Mesenchymal stem cell (in vitro differentiated cells and primary cell): ENCODE measurements at places on chromosomes 3 and 15.
A peak's percentile ranks its signal among the peaks of the same experiment; 100 is the strongest.

- DNase-seq, result no peak
These were observed 82.9 kb downstream of the EOMES start for GRCh38 chr3:27639271-27639670.

DNA sequence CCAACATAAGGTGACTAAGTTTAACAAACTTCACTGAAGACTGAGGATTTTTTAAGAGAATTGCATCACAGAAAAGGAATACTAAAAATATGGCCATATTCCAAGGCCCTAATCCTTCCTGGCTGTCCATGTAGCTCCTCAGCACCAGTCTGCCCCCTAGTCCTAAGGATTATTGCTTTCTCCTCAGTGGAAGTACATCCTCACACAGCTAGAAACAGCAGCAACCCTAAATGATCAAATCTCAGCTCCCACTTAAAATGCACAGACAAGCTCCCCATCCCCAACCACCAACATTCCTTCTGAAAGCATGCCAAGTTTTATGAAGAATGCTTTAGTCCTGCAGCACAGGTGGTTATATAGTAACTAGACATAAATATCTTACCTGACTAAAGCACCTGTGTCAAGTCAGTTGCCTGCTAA, 14.7 kb downstream of the ST3GAL6 start:
- peak; percentile 39 for DNase-seq

- no peak for DNase-seq
These were observed 17.5 kb downstream of the MAP6D1 start for GRCh38 chr3:183807881-183808280.

GRCh38 chr3:129481766-129482332, 41.8 kb downstream of the IFT122 start:
- DNase-seq, result no peak

GRCh38 chr3:57992452-57993213, 15.6 kb upstream of the FLNB start:
- DNase-seq, result no peak

DNA sequence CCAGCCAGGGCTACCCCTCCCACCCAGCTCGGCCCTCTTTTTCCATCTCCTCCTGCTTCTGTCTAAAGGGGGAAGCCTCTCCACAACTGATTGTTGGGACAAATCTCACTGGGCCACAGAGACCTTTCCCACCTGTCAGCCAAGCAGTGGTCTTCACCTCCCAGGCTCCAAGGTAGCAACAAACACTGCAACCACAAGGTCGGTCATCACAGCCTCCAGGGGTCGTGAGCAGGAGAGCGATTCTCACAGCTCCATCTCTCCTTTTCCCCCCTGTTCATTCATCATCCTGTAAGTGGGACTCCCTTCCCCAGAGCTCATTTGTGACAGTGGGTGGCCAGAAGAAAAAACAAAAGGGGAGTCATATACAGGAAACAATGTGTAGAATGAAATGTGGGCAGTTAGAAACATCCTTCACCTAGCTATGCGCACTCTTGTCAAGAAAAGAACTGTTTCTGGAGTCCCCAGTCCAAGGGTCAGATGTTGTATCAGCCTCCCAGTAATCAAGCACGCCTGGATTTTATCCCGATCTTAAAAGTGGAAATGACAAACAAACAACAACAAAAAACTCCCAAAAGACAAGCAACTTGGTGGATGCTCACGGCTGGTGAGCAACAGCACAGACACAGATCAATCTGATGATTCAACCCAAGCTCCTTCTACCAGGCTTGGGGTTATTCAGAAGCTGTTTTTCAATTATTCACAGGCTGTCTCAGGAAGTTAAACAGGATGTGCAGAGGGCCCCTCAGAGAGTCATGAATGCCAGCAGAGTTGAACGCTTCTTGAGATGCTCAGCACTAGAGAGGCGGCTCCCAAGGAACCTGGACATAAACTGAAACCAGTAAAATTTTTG, 22.4 kb downstream of the LYZL4 start:
- peak; percentile 18 for DNase-seq

- peak; percentile 81 for DNase-seq
These were observed 1.1 kb downstream of the EHD4 start for GRCh38 chr15:41971089-41971894.

DNA sequence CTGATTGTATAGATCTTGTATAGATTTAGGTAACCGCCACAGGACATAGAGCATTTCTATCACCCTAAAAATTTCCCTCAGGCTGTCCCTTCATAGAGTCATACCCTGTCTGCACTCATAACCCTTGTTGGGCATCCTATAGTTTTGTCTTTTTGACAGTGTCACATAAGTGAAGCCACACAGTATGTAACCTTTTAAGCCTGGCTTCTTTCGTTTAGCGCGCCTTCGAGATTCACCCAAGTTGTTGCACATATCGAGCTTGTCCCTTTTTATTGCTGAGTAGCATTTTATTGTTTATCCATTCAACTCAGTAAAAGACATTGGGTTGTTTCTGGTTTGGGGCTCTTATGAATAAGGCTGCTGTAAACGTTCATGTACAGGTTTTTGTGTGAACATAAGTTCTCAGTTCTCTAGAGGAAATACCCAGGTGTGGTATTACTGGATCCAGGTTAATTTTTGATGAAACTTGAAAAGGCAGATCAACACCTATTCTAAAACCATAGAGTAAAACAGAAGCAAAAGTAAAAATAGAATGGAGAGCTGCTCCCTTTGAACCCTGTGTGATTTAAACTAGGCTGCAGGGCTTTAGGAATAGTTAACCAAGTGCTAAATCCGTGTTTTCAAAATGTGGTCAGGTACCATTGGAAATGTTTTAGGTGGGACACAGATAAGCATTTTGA, 49.5 kb downstream of the CD86 start:
- no peak for DNase-seq

GRCh38 chr15:41331281-41331680, 1.1 kb downstream of the OIP5 start:
- no peak for DNase-seq

- DNase-seq, result peak; percentile 65
These were observed 140.6 kb upstream of the SLITRK3 start for GRCh38 chr3:165336786-165337185.

- no peak for DNase-seq
These were observed 21.1 kb downstream of the NRROS start for GRCh38 chr3:196660381-196661166.

DNA sequence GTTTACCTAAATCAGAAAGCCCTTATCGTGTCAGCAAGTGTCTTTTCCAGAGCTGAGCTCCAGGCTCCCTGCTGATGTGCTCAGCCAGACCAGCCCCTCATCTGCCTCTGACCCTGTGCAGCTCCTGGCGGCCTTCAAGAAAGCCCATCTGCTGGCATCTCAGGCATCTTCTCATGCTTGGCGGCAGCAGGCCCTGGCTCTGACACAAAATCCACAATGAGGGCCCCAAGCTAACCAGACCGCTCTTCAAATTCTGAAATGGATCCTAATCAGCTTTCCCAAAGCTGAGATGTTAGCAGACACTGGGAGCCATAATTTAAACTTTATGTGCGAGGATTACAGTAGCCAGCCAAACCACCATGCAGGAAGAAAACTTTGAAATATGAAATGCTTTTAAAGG, 50.8 kb upstream of the CTDSPL start:
- DNase-seq, result no peak

DNA sequence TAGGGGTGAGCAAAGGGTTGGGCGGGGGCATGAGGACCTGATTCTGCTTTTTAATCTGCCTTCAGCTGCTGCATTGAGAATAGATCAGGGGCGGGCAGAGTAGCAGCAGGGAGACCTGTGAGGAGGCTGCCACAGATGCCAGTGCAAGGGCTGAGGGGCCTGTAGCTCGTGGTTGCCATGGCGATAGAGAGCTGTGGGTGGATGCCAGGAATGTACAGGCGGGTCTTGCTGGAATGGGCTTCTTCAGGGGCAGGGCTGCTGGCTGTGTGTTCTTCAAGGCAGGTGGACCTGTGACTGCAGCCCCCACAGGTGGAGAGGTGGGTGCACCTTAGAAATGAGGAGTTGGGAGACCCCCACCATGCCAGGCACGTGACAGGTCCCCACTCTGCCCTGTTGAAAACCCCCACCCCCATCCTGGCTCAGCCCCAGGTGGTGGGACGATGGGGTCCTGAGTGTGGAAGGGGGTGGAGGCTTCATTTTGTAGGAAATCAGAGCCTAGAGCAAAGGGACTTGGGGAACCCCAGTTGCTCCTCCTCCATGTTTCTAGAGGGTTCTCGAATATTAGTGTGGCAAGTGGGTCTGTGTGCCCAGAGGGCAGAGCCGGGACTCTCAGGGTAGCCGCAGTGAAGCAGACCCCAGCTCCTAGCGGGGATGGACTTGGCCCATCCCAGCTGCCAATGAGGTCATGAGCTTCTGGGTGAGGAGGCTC, 38.3 kb downstream of the SLC6A6 start:
- no peak for DNase-seq

DNA sequence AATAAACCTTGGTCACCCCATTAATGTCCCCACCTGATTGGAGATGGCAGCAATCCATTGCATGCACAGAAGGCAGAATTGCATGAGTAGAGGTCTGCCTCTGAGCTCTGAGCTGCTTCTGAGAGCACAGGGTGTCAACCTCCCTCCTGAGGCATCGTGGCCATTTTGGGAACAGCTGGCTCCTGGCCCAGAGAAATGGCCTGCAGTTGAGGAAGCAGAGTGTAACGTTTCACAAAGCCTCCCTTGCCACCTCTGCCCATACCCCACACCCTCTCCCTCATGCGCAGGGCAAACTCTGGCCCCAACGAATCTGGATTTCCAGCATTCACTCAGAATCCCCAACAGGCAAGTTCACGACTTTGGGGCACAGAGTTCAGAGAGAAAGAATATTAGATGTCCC, 198.9 kb downstream of the ADAMTS9 start:
- no peak for DNase-seq

GRCh38 chr3:53069422-53070068, 23.7 kb upstream of the SFMBT1 start:
- peak; percentile 31 for DNase-seq

GRCh38 chr3:155309581-155309980, 16.1 kb upstream of the STRIT1 start:
- DNase-seq, result no peak

GRCh38 chr3:50003824-50004223, 63.9 kb downstream of the RBM6 start:
- no peak for DNase-seq

DNA sequence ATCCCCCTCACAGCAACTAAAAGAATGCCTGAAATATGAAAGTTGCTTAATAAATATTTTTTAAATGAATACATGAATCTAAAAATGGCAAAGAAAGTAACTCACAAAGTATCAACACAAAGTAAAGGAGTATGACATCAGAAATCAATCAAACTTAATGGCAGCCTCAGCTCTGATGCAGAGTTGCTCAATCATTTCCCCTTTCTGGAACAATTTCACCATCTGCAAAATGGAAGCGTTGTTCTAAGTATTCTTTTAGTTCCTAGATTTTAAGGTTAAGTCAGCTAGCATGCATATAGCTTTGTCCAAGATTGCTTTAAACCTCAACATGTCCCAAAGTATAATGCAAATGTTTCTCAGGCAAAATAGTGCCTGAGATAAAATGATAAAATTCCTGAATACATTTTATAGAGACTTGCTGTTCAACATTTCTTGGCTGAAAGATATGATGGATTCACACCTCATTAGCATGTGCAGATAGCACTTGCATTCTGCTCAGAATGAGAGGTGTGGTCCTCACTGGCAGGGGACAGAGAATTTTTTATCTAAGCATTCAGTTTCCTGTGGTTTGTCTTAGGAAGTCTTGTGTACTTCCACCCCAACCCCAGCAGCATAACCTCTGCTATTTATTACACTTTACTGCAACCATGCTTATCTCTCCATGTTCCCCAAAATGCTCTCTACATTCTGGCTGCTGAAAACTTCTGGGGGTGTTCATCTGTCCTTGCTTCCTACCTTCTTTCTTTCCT, 429.3 kb downstream of the GRM7 start:
- no peak for DNase-seq

- DNase-seq, result no peak
These were observed 707.8 kb downstream of the TUSC7 start for GRCh38 chr3:117417411-117417810.

GRCh38 chr3:144809380-144809779, 837.8 kb downstream of the DIPK2A start:
- no peak for DNase-seq

DNA sequence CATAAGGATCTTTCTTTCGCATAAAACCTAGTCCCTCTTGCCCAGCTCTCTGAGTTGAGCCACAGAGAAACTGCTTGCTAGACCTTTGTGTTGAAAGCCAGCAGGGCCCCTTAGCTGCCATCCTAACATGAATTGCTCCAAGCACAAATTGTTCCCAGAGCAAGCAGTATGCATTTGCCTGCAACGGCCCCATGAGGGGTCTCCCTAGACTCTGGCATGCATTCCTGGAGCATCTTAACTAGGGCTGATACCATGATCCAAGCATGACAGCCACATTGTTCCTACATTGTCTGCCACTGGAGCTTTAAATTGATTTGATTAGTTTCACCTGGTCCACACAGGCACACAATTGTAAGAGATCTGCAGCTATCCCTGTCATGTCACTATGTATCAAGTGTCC, 428.1 kb downstream of the TAFA4 start:
- no peak for DNase-seq

GRCh38 chr3:141812084-141812483, 48.9 kb downstream of the GRK7 start:
- no peak for DNase-seq

DNA sequence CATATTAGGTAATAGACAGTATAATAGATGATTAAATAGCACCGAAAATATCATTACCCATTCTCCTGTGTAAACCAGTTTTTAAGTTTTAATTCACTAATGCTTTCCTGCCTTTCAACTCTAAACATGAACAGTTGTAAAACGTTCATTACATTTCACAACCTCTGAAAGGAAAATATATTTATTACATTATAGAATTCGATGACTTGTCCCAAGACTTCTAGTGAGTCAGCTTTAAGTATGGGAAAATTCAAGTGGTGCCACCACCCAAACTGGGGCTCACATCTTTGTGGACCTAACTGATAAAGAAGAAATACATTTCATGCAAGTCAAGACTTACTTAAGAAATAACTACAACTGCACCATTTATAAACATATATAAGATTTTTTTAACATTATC, 2.0 kb downstream of the TRIM59 start:
- peak; percentile 68 for DNase-seq

GRCh38 chr15:36858423-36858822, 241.9 kb downstream of the MEIS2 start:
- no peak for DNase-seq

DNA sequence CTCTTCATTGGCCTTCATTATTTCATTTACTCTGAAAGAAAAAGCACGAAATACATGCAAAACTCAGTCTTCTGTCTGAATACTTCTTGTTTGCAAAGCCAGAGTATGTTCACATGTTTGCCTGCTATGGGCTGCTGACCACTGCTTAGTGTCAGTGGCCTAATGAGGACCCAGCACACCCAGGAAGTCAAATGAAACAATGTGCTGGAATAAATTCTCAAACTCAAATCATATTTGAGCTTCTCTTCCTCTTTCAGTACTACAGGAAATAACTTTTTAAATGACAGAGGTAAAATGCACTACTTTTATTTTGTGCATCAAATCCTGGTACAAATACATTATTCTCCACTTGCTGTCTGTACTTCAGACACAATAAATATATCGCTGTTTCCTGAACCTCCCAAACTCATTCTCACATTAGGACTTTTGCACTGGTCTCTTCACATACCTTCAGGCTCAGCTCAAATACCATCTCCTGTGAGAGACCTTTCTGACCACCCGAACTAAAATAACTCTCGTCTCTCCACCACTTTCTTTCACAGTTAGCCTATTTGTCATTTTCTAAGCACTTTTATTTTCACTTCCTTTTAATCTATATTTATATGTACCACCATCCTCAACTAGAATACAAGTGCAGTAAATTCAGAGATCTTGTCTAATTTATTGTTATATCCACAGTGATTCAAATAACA, 176.8 kb downstream of the TUSC7 start:
- DNase-seq, result no peak
